ENCODE measurements at places on chromosomes 1 and 21.

DNA sequence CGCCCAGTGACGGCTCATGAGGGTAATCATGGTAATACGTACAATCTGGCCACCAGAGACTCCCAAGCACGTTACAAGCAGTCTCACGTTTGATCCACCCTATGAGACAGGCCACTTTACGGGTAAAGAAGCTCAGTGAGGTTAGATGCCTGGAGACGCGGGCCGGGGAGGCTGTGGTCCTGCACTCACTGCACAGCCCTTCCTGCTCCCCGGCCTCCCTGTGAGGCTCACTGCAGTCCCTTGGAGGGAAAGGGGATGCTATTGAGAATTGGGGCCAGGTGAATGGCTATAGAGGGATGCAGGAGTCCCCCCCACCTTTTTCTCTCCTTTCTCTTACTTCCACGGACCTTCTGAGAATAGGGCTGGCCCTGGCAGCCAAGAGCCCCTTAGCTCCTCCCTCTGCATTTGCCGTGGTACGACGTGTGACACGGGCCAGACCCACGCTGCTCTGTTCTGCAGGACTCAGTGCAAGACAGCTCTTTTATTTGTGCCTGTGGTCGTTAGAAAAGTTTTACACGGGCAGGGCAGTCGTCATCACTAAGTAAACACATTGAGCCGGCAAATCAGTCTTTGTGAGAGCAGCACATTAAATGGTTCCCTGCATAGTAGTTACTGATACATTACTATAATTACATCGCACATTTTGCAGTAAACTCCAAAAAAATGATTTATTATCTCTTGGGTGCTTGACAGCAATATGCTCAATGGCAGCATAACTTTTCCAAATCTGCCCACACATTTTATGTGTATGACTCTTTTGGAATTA lies 18.8 kb downstream of the KIF26B start:
- no peak for DNase-seq

DNA sequence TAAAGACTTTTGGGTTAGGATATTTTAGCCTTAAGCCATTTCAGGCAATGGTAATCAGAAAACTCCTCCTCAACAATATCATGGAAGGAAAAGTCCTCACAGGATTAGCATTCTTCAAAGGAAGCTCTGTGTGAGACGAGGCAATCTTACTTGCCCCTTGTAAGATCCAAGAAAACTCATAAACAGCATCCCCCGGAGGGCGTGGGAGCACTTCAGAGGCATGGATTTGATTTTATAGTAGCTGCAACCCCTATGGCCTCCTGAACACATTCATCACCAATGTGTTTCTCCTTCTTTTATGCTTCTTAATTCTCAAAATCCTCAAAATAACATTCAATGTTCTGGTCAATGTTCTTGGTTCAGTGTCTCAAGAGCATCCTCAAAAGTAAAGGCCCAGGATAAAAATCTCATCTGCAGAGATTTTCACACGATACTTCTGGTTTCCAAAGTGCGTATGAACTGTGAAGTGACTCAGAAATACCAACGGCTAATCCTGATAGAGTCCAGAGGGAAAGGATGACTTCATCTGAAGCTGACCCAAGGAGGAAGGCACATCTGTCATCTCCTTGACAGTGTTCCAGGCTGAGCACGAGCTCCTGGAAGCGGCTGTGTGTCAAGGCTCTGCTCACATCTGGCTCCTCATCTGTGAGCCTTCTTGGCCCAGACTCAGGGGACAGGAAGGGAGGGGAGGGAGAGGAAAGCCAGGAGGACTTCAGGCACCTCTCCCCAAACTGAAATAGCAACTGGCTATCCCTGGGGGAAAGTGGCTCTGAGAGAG lies 49.3 kb upstream of the PSEN2 start:
- no peak for DNase-seq

- DNase-seq = no peak
Measured at GRCh38 chr1:215226757-215227156, 144.2 kb downstream of the KCNK2 start.

DNA sequence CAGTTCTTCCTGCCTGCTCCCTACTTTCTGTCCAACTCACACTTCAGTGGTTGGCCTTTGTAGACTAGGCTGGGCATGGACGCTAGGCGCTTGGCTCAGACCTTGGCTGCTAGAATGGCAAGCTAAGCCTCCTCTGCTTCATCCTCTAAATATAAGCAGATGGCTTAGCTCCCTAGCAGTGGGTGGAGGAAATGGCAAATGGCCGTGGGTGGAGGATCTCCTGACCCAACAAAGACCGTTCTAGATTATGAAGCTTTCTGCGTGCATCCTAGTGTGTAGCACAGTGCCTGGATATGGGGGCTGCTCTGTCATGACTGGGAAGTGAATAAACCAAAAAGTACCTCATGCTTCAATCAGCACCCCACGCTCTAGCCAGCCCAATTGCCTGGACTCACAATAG lies 10.4 kb upstream of the ETV3L start:
- DNase-seq = no peak

GRCh38 chr1:179767177-179767581 lies 24.1 kb downstream of the FAM163A start:
- no peak for DNase-seq

DNA sequence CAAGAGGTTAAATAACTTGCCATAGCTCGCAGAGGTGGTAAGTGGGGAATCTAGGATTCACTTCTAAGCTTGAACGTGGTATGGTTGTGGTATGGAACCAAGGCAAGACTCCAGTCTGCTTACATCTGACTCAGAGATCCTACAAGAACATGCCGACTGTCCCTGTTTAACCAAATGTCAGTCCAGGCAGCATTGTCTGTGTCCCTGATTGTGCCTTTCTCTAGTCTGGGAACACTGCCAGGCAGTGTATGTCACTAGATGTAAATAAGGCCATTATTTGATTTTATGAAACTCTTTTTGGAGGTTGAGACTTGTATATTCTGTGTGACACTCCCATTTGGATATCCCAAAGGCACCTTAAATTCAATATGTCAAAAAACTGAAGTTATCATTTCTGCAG lies 96.0 kb downstream of the NOS1AP start:
- no peak for DNase-seq

- no peak for DNase-seq
Measured at GRCh38 chr1:148166558-148167492, 14.7 kb upstream of the NBPF11 start.

GRCh38 chr1:87279966-87280535 lies 48.6 kb upstream of the LMO4 start:
- DNase-seq = no peak

GRCh38 chr1:63828322-63829044 lies 54.7 kb downstream of the ROR1 start:
- DNase-seq = no peak

- DNase-seq = no peak
Measured at GRCh38 chr1:96525657-96526557, 195.7 kb upstream of the PTBP2 start.

GRCh38 chr1:113198806-113199205 lies 125.8 kb downstream of the LRIG2 start:
- no peak for DNase-seq

DNA sequence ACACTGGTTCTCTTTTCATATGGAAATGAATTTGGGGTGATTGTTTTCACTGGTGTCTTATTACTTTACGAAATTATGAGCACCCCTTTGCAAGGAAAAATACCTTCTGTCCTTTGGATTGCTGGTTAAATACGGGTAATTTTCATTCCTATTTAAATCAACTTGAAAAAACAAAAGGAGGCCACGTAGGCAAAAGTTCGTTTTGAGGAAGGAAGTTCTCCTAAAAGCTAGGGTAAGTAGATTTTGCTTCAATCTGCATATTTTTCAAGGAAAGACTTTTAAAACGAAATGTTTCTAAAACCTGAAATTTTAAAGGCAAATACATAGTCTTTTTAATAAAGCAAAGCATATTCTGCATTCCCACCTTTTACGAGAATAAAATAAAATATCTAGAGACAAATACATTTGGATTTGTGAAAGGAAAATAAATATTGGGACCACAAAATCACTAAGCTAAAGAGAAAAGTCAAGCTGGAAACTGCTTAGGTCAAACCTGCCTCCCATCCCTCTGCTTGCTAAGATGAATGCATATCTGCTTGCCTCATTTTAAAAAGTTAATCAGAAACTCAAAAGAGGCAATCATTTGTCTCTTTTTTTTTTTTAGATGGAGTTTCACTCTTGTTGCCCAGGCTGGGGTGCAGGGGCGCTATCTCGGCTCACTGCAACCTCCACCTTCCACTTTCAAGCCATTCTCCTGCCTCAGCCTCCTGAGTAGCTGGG lies 70.9 kb upstream of the ETS2 start:
- DNase-seq = no peak

GRCh38 chr1:38297842-38298241 lies 251.2 kb upstream of the POU3F1 start:
- DNase-seq = no peak

GRCh38 chr1:90712915-90713730 lies 4.0 kb downstream of the BARHL2 start:
- no peak for DNase-seq

All from activated naive CD4-positive, alpha-beta T cell treated with anti-CD3 and anti-CD28 coated beads for 36 hours (primary cell).